ENCODE measurements at places on chromosomes 6 and 20.

DNA sequence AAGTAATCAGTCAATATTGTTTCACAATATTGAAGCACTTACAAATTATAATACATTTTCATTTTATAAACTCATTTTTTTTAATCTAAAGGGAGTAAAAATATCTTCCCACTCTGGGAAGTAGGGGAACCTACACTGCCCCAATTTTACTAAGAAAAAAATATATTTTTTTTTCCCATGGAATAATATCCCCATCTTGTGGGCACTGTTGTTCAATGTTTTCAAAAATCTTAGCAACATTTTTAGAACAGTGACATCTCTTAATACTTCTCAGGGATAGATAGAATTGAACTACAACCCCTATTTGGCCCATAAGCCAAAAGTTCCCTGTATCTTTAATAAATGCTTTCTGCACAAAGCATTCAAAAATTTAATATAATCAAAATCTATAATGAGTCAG lies 42.9 kb downstream of the ARHGAP18 start:
- no peak overlapping the region for H3K27ac ChIP-seq
- no peaks in the 10 kb centered on the region for H3K36me3 ChIP-seq
- H3K4me1 ChIP-seq, result peaks cover 4% of the 10 kb centered on the region
- H3K4me3 ChIP-seq, result no peak overlapping the region
- no peak for DNase-seq

- peaks cover 6% of the 10 kb centered on the region for H3K4me1 ChIP-seq
- no peak for DNase-seq
- no peaks in the 10 kb centered on the region for H3K27me3 ChIP-seq
- H3K27ac ChIP-seq, result no peak overlapping the region
- H3K4me3 ChIP-seq, result no peak overlapping the region
Measured at GRCh38 chr6:128188678-128189077, 287.8 kb upstream of the THEMIS start.

DNA sequence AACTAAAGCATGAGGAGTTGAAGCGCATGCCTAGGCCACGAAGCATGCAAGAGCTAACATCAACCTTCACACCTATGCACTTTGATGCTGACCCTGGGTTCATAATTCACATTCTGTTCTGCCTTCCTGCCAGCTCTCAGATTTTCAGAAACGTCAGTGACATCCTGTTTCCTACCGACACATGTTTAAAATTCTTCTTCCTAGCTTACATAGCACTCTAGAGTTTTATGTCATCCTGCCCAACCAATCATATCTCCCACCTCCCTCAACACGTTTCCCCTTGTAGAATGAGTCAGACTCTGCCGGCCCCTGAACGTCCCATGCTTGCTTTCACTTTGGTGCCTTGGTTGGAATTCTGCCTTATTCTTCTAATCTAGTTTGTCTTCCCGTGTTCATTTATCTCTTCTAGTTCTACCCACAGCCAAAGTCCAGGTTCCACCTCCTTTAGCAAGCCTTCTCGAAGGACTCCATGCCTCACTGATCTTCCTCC lies 97.2 kb upstream of the MAP7 start:
- no peak overlapping the region for H3K4me3 ChIP-seq
- H3K4me1 ChIP-seq, result no peaks in the 10 kb centered on the region
- H3K27ac ChIP-seq, result no peak overlapping the region
- no peaks in the 10 kb centered on the region for H3K27me3 ChIP-seq
- no peaks in the 10 kb centered on the region for H3K36me3 ChIP-seq

GRCh38 chr6:165219629-165220028 lies 89.8 kb downstream of the C6orf118 start:
- H3K27ac ChIP-seq, result no peak overlapping the region
- no peak for DNase-seq
- H3K36me3 ChIP-seq, result no peaks in the 10 kb centered on the region
- no peaks in the 10 kb centered on the region for H3K4me1 ChIP-seq

GRCh38 chr6:89146718-89147700 lies 1.2 kb downstream of the PM20D2 start:
- peaks cover 13% of the 10 kb centered on the region for H3K4me1 ChIP-seq
- H3K36me3 ChIP-seq, result no peaks in the 10 kb centered on the region
- H3K27me3 ChIP-seq, result no peaks in the 10 kb centered on the region
- peak; percentile 15 for DNase-seq
- H3K27ac ChIP-seq, result no peak overlapping the region

GRCh38 chr6:68122032-68122431 lies 513.0 kb upstream of the ADGRB3 start:
- no peak for DNase-seq
- no peaks in the 10 kb centered on the region for H3K4me1 ChIP-seq
- H3K27me3 ChIP-seq, result no peaks in the 10 kb centered on the region

GRCh38 chr6:31740397-31741223 lies 805 bp downstream of the MSH5 start:
- no peaks in the 10 kb centered on the region for H3K27me3 ChIP-seq
- H3K36me3 ChIP-seq, result peaks cover 4% of the 10 kb centered on the region
- DNase-seq, result no peak

- H3K27ac ChIP-seq, result no peak overlapping the region
- H3K27me3 ChIP-seq, result no peaks in the 10 kb centered on the region
- no peak overlapping the region for H3K4me3 ChIP-seq
- no peaks in the 10 kb centered on the region for H3K4me1 ChIP-seq
Measured at GRCh38 chr6:75896526-75896925, 147.5 kb downstream of the MYO6 start.

DNA sequence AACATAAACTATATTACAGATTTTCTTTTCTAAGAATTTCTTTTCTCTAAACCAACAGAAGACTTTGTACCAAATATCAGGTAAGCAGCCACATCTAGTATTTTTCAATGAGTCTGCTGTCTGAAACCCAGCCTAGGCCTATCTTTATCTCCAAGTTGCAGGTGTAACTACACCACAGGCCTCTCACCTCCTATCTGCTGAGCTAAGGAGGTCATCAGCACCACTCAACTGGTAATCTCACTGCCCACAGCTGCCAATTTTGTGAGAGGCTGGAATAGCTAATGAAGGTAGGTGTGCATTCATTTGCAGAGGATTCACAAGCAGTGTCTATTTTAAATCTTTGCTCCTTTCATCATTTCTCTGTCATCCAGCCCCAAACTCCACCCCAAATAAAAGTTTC lies 584.8 kb downstream of the HDGFL1 start:
- no peaks in the 10 kb centered on the region for H3K27me3 ChIP-seq
- H3K27ac ChIP-seq, result no peak overlapping the region
- H3K4me3 ChIP-seq, result no peak overlapping the region
- H3K4me1 ChIP-seq, result no peaks in the 10 kb centered on the region

GRCh38 chr20:51565298-51566144 lies 23.0 kb upstream of the NFATC2 start:
- H3K27ac ChIP-seq, result no peak overlapping the region
- peaks cover 25% of the 10 kb centered on the region for H3K4me1 ChIP-seq
- no peak overlapping the region for H3K4me3 ChIP-seq
- H3K27me3 ChIP-seq, result peaks cover 77% of the 10 kb centered on the region
- H3K36me3 ChIP-seq, result peaks cover 5% of the 10 kb centered on the region

All from naive B cell (primary cell).